ENCODE measurements at places on chromosomes 3 and 15. TPM values are rescaled to one million over a fixed set of nuclear protein-coding genes. Genes with fewer than 3 reads are reported as not detected.

The EDC3 gene
- total RNA-seq: 7.6 TPM

The CYP8B1 gene
- total RNA-seq: not detected

The PSMD2 gene
- 300 TPM for total RNA-seq

The TMEM266 gene
- total RNA-seq: not detected

The ATP2B2 gene
- not detected for total RNA-seq

The PTH1R gene
- total RNA-seq: 1.1 TPM

The PIGZ gene
- total RNA-seq: 3.3 TPM

The P2RY1 gene
- 0.39 TPM for total RNA-seq

The LAMB2 gene
- total RNA-seq: 193 TPM

The ITGA11 gene
- 0.20 TPM for total RNA-seq

The ENTPD3 gene
- not detected for total RNA-seq

The NDUFAF3 gene
- total RNA-seq: 47.8 TPM

The BFSP2 gene
- total RNA-seq: not detected

The CPNE9 gene
- not detected for total RNA-seq

The GABRG3 gene
- not detected for total RNA-seq

The SOX2 gene
- total RNA-seq: not detected

The PPP1R2 gene
- total RNA-seq: 121 TPM

The SLC25A26 gene
- total RNA-seq: 16.9 TPM

The TNFAIP8L3 gene
- 21.5 TPM for total RNA-seq

The VGLL4 gene
- total RNA-seq: 33.6 TPM

The TBC1D2B gene
- total RNA-seq: 31.3 TPM

The FEZF2 gene
- not detected for total RNA-seq

The RAB6B gene
- total RNA-seq: 0.37 TPM

The ABI3BP gene
- total RNA-seq: 74.2 TPM

The CA12 gene
- 133 TPM for total RNA-seq

The MUSTN1 gene
- not detected for total RNA-seq

The CLDN11 gene
- total RNA-seq: 792 TPM

The PLOD2 gene
- 75.0 TPM for total RNA-seq

The PYGO1 gene
- total RNA-seq: 8.6 TPM

The SENP7 gene
- total RNA-seq: 8.8 TPM

The SLITRK3 gene
- total RNA-seq: not detected

The ALPK3 gene
- 0.20 TPM for total RNA-seq

The IGF2BP2 gene
- total RNA-seq: 55.9 TPM

The UROC1 gene
- total RNA-seq: not detected

The EPHA3 gene
- under 0.01 TPM for total RNA-seq

The C3orf80 gene
- total RNA-seq: 0.20 TPM

The UCN2 gene
- 0.20 TPM for total RNA-seq

The GATM gene
- total RNA-seq: 0.98 TPM

The PTX3 gene
- total RNA-seq: 340 TPM

The TLR9 gene
- total RNA-seq: not detected

The RASSF1 gene
- total RNA-seq: 23.9 TPM

The UNC13C gene
- not detected for total RNA-seq

The MYZAP gene
- total RNA-seq: under 0.01 TPM

The MTHFS gene
- 10.3 TPM for total RNA-seq

The TMCO5A gene
- not detected for total RNA-seq

The ACAN gene
- not detected for total RNA-seq

The AP3S2 gene
- 36.7 TPM for total RNA-seq

All from subcutaneous preadipocyte (primary cell).